CD4-positive, CD25-positive, alpha-beta regulatory T cell (primary cell): ENCODE measurements at places on chromosomes 3 and 15. TPM values are rescaled to one million over a fixed set of nuclear protein-coding genes. Genes with fewer than 3 reads are reported as not detected.

GRCh38 chr3:153599685-153600084, 437.7 kb downstream of the RAP2B start:
- H3K36me3 ChIP-seq: no peaks in the 10 kb centered on the region
- DNase-seq: no peak
- no peak overlapping the region for H3K27ac ChIP-seq
- H3K4me1 ChIP-seq: no peaks in the 10 kb centered on the region
- H3K4me3 ChIP-seq: no peak overlapping the region

DNA sequence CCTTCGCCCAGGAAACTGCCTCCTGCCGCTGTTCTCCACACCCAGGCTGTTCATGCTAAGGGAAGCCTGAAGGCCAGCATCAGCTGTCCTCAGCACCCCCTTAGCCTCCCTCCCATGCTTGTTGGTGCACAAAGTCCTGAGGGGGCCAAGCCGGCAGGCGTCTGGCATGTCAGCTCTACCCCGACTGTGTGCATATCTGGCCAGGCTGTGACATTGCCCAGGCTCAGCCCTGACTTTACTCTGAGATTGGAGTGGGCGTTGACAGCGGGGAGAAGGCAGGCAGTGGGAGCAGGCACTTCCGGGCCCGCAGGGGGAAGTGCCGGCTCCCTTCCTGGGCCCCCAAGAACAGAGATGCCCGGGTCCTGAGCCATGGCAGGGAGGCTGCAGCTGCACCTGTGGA, 492.2 kb downstream of the AGBL1 start:
- no peak overlapping the region for H3K4me3 ChIP-seq
- no peaks in the 10 kb centered on the region for H3K27me3 ChIP-seq
- H3K36me3 ChIP-seq: no peaks in the 10 kb centered on the region
- no peaks in the 10 kb centered on the region for H3K4me1 ChIP-seq
- DNase-seq: no peak

GRCh38 chr3:64888165-64888564, 200.4 kb upstream of the ADAMTS9 start:
- no peaks in the 10 kb centered on the region for H3K4me1 ChIP-seq
- no peaks in the 10 kb centered on the region for H3K36me3 ChIP-seq
- no peak overlapping the region for H3K4me3 ChIP-seq
- DNase-seq: no peak
- no peak overlapping the region for H3K27ac ChIP-seq

GRCh38 chr3:114411811-114412803, 118.3 kb downstream of the TIGIT start:
- H3K27me3 ChIP-seq: no peaks in the 10 kb centered on the region
- no peak overlapping the region for H3K4me3 ChIP-seq
- no peaks in the 10 kb centered on the region for H3K4me1 ChIP-seq
- no peak overlapping the region for H3K27ac ChIP-seq

GRCh38 chr3:39118079-39118478, 10.6 kb downstream of the TTC21A start:
- no peaks in the 10 kb centered on the region for H3K4me1 ChIP-seq
- DNase-seq: no peak
- no peak overlapping the region for H3K27ac ChIP-seq
- no peak overlapping the region for H3K4me3 ChIP-seq
- H3K27me3 ChIP-seq: no peaks in the 10 kb centered on the region

DNA sequence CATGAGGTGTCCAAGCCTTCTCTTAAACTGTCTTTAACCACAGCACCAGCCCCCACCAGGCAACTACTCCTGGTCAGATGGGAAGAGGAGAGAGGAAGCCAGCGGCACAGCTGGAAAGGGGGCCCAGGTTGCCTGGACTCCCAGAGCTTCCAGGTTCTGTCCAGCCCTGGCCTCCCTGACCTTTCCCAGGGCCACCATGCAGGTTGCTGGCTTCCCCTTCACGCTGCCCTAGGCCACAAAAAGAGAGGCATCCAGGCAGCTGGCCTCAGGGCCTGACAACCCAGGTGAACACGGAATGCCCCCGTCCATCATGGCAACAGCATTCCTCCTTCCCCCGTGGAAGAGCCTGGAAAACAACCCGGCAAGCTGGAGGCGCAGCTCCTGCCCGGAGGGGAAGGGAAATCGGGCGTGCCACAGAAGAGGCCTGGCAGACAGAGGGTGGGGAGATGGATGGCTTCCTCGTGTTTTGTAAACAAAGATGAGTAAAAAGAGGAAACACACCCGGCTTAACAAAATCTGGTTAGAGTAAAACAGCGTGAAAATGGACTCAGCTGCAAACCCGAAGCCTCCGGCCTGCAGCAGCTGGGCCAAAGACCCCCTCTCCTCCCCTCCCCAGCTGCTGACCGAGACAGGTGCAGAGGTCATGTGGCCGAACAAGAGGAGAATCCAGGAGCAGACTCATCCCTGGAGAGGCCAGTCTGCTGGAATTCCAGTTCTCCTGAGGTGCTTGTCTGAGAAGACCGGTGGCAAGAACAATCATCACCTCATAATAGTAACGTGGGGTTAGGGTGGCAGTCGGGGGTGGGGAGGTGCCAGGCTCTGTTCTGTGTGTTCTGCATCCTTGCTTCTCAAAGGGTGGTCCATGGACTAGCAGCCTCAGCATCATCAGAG, 15.5 kb downstream of the BMF start:
- H3K27ac ChIP-seq: no peak overlapping the region
- H3K4me1 ChIP-seq: peaks cover 6% of the 10 kb centered on the region
- H3K4me3 ChIP-seq: no peak overlapping the region
- DNase-seq: no peak
- H3K27me3 ChIP-seq: no peaks in the 10 kb centered on the region
- H3K36me3 ChIP-seq: no peaks in the 10 kb centered on the region

DNA sequence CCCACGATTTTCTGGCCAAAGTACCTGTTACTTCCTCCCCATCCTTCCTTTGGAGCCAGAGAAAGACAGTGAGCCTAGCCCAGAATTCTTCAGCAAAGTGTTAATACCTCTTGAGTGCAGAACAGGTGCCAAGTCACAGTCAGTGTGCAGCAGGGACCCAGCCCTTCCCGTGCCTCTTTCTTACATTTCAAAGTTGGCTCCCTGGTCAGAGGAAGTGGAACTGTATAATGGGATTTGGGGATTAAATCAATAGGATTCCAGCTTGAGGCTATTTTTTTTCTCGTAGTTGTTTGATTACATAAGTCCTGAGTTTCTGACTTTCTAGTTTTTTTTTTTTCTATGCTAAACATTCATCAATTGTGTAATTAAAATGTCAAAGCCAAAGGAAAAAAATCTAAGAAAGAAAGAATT, 52.6 kb upstream of the ABHD10 start:
- H3K36me3 ChIP-seq: no peaks in the 10 kb centered on the region
- no peaks in the 10 kb centered on the region for H3K27me3 ChIP-seq
- no peak for DNase-seq
- H3K4me1 ChIP-seq: no peaks in the 10 kb centered on the region

GRCh38 chr3:39810647-39811161, 1.3 kb downstream of the MYRIP start:
- no peak overlapping the region for H3K4me3 ChIP-seq
- no peak for DNase-seq
- peaks cover 4% of the 10 kb centered on the region for H3K4me1 ChIP-seq
- H3K36me3 ChIP-seq: no peaks in the 10 kb centered on the region
- H3K27me3 ChIP-seq: peaks cover 17% of the 10 kb centered on the region

DNA sequence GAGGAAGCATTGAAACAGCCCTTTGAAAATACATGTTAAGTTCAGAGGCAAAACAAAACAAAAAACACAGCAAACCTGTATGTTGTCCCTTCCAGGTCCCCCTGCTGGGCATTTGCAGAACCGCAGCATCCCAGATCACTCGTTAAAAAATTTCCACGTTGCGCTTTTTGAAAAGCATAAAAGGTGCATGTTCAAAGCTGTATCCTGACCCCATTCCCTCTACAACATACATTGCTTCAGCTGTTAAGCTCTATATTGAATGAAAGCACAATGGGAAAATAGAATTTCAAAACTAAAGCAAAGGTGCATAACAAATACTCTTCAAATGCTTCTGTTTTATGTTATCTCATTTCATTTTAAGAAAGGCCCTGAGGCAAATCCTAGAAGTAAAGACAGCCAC, 328.3 kb downstream of the THSD4 start:
- peaks cover 4% of the 10 kb centered on the region for H3K27me3 ChIP-seq
- DNase-seq: no peak
- no peak overlapping the region for H3K4me3 ChIP-seq
- H3K27ac ChIP-seq: no peak overlapping the region

DNA sequence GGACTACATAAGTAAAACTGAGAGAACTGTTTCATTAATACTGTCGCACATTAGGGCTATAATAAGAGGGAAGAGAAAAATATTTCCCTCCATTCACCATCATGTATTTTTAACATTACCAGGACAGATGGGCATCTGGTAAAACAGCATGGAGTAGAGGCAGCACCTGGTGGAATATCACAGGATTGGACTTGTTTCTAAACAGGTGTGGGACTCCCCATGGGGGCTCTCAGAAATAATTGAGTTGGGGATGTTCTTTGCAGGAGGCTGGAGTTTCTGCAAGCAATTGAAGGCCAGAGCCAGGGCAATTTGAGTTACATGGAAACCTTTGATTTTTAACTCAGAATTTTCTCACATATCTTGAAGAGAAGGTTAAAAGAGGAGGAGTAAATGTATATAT, 8.4 kb upstream of the MINDY2 start:
- no peaks in the 10 kb centered on the region for H3K36me3 ChIP-seq
- H3K27ac ChIP-seq: no peak overlapping the region
- H3K27me3 ChIP-seq: peaks cover 2% of the 10 kb centered on the region
- no peak overlapping the region for H3K4me3 ChIP-seq
- DNase-seq: no peak
- H3K4me1 ChIP-seq: no peaks in the 10 kb centered on the region

DNA sequence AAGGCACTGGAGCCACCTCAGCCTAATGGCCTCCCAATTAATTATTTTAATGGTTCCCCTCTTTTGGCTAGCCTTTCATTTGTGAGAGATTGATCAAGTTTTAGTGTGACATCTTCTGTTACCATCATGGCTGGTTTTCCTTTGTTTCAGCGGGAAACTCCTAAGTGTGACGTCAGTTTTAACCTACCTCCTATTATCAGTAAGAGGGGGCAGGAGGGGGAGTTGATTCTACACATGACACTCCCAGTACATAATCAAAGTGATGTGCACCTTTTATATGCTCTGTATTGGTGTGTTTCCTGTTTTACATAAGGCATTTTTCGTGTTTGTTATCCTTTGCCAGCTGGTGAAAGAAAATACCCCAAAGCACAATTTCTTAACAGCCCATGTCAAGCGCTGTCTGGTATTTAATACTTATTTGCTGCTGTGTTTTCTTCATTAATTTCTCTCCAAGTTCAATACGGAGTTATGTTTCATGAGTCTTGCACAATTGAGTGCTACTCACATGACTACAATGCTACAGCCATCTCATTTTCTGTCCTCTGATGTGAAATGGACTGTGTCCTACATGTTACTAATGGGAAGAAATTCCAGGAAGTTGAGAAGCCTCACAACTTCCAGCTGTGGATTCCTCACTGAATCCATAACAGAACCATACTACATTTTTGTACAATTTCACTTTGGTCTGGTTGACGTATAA, 52.2 kb upstream of the POLR2M start:
- no peaks in the 10 kb centered on the region for H3K4me1 ChIP-seq
- peaks cover 9% of the 10 kb centered on the region for H3K27me3 ChIP-seq
- no peaks in the 10 kb centered on the region for H3K36me3 ChIP-seq
- DNase-seq: no peak

EPHB3 gene
- total RNA-seq: not detected

PTX3 gene
- total RNA-seq: 0.20 TPM

GPR171 gene
- 26.8 TPM for total RNA-seq
